Suprapubic skin (tissue), 4 donors: ENCODE measurements at places on chromosomes 4 and X. TPM values are rescaled to one million over a fixed set of nuclear protein-coding genes. Genes with fewer than 3 reads are reported as not detected.

DNA sequence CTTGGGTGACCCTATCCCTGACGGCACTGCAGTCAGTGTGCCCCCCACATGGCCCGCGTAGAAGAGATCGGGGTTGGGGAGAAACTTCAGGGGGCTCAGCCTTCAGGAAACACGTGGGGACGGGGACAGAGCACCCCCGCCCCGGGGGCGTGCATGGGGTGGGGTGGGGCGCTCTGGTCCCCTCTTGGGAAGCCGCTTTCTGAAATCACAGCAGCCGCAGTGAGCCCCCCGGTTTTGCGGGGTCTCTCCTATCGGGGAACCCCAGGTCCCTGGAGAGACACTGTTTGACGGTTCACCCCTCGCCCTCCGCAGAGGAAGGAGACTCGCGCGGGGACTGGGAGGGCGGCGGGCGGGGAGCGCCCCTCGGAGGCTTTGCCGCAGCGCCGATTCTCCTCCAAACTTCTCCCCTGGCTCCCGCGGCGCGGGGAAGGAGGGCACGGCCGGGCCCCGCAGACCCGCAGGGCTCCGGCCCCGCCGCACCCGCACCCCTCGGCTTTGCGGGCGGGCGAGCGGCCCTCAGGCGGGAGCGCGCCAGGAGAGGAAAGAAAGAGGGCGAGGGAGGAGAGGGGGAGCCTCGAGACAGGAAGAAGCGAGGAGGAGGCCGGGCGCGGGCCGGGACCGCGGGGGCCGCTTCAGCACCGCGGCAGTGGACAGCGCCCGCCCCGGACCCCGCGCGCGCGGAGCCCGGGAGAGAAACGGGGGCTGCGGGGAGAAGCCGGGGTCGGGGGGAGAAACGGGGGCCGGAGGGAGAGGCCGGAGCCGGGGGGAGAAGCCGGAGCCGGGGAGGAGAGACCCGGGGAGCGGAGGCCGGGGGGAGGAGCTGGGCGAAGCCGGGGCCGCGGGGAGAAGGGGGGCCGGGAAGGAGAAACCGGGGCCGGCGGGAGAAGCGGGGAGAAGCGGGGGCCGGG is 612 bp downstream of the CPLX1 start:
- DNase-seq: peak; percentile 50

The KLHL4 gene
- 0.08 TPM for total RNA-seq

The AFM gene
- total RNA-seq: not detected

GRCh38 chrX:46961097-46961496 is 48.9 kb downstream of the JADE3 start:
- DNase-seq: no peak

DNA sequence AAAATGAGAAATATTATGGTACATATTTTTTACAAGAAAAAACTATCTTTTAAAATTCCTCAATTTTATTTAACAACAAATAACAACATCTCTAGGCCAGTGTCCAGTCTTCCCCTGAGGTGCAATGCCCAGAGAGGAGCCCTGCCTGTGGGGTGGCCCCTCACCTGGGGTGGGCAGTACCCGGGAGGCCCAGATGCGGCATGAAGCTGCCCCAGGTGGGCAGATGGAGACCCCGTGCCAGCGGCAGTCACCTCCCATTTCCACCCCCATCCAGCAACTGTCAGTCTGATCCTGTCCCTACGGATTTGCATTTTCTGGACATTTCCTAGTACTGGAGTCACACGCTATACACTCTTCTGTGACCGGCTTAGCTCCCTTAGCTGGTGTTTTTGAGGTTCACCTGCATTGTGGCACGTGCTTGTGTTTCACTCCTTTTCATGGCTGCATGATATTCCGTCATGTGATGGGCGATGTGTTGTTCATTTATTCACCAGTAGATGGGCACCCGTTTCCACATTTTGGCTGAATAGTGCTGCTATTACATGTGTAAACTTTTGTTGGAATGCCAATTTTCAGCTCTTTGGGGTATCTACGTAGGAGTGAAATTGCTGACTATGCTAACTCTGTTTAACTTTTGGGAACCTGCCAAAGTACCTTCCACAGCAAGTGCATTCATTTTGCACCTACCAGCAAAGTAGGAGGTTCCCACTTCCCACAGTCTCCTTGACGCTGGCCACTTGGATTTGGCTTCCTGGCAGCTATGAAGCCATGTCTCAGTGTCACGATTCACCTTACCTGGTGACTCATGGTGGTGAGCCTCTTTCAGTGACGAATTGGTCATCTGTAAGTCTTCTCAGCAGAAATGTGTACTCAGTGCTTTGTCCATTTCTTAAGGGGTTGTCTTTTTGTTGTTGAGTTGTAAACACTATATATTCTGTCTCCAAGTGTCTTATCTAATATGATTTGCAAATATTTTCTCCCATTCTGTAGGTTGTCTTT is 11.7 kb upstream of the MAEA start:
- DNase-seq: no peak

DNA sequence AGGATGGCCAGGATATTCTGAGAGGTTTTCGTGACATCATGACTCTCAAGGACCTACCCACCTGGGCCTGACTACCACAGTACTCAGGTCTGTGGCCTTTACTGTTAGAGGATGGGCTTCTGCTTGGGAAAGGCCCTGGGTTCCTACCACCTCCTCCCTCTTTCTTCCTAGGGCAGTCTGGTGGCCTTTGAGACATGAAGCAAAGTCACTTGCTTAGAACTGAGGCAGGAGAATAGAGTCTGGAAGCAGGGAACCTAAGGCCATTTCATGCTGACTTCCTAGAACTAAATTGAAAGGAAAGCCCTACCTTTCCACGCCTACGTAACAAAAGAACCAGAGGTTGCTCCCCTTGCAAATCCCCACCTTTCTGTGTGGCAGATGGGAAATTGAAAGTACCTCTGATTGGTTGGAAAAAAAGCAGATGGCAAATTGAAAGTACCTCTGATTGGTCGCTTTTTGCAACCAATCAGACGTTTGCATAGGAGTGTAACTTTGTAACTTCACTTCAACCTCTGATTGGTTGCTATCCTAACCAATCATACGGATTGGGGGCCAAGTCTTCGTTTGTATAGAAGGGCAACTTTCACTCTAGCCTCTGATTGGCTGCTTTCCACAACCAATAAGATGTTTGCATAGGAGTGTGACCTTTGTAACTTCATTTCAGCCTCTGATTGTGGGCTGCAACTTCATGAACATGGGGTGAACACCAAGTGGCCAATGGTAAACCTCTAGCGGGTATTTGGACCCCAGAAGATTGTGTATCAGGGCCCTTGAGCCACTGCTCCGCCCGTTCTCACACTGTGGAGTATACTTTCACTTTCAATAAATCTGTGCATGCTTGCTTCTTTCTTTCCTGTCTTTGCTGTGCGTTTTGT is 9.9 kb upstream of the AKAP14 start:
- DNase-seq: no peak

DNA sequence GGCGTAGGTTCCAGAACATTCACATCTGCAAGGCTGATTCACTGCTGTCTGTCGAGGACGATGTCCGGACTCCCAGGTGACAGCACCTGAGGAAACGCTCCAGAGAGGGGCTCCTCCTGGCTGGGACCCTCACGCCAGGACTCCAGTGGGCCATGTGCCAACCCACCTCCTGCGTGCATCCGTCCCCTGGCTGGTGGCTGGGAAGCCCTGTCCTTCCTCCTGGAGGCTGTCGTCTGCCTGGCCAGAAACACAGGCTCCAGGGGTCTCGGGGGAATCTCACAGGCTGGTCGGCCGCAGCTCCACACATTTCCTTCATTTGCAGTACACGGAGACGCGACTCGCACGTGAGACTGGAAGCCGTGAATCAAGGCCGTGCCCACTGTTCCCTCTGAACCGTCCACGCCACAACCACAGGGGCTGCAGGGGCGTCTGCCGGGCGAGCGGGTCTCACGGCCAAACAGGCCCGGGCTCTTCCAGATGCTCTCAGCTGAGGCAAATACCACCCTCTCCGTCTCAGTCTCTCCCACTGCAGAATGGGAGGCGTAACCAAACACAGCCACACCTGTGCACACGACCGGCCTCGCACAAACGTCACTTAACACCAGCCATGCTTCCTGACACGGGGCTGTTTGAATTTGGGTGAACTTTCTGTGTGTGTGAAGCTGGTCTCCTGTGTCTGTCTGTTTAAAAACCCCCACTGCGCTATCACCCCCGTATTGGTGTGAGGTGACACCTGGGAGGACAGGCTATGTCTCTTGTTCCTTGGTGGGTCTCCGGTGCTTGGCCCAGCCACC is 38.7 kb upstream of the MXD4 start:
- DNase-seq: no peak

DNA sequence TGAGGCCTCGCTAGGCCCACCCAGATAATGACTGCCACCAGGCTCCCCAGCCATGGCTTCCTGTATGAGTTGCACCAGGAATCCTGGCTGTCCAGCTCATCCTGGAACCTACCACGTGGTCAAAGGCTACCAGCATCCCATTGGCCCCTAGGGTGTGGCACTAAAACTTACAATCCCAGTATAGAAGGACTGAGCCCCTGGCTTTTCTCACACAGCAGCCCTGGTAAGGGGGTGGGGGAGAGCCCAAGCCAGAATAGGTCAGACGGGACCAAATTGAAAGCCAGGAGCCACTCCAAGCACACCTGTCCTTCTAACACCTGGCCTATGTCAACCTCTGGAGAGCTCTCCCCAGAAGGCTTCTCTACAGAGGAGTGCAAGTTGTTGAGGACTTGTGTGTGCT is 269.3 kb upstream of the AGTR2 start:
- DNase-seq: no peak

GRCh38 chr4:174559894-174560293 is 37.6 kb upstream of the HPGD start:
- DNase-seq: no peak

- no peak for DNase-seq
Measured at GRCh38 chr4:97367878-97368277, 775.4 kb downstream of the STPG2 start.

GRCh38 chr4:121176082-121176934 is 12.2 kb upstream of the TNIP3 start:
- DNase-seq: no peak

GRCh38 chr4:173514641-173515217 is 15.3 kb downstream of the HAND2 start:
- DNase-seq: no peak

GRCh38 chr4:7813674-7814073 is 126.0 kb downstream of the AFAP1 start:
- no peak for DNase-seq

The CAPN6 gene
- total RNA-seq: 0.64 TPM

GRCh38 chrX:39416547-39417260 is 615.4 kb downstream of the MID1IP1 start:
- no peak for DNase-seq

The CHRNA9 gene
- total RNA-seq: 0.38 TPM

The ATXN3L gene
- total RNA-seq: not detected

GRCh38 chr4:76090241-76090691 is 15.8 kb downstream of the ART3 start:
- no peak for DNase-seq

The SOD3 gene
- 26.3 TPM for total RNA-seq

DNA sequence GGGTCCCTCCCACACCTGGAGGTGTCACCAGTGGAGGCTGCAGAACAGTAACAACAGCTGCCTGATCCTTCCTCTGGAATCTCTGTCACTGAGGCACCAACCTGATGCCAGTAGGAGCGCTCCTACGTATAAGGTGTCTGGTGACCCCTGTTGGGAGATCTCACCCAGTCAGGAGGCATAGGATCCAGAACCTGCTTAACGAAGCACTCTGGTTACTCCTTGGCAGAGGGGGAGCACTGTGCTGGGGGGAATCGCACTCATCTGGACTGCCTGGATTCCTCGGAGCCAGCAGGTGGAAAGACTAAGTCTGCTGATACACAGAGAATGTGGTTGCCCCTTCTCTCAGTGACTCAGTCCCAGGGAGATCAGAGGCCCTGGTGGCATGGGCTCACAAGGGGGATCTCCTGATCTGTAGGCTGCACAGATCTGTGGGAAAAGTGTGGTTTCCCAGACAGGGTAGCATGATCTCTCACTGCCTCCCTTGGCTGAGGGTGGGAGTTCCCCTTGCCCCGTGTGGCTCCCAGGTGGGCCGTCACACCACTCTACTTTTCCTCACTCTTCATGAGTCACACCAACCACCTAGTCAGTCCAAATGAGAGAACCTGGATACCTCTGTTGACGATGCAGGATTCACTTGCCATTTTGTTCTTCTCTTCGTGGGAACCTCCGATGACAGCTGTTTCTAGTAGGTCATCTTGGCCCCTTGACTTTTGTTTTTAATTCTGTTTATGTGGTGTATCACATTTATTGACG is 305.9 kb downstream of the IDS start:
- DNase-seq: no peak

- no peak for DNase-seq
Measured at GRCh38 chr4:2079006-2079405, 19.9 kb downstream of the NAT8L start.

DNA sequence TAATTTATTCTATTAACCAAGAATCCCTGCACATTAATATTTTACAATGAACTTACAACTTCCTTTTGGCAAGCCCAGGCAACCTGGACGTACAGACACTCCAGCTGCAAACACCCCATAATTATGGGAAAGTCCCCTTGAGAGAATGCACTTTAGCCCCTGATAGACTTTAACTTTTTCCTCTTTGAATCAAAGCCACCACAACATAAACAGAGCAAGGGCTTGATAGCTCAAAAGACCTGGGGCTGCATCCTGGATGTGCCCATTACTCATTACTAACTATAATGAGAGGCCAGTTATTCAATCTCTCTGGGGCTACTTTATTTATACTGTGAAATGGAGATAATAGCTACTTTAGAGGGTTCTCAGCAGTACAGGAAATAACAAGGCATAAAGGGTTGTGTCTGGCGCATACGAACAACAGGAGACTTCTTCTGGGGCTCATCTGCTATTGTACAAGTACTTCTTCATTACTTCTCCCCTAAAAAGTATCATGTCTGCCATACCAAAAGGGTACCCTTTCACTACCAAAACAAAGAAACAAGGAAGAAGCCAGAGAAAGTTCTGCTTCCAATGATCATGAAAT is 54.9 kb downstream of the CASK start:
- no peak for DNase-seq

DNA sequence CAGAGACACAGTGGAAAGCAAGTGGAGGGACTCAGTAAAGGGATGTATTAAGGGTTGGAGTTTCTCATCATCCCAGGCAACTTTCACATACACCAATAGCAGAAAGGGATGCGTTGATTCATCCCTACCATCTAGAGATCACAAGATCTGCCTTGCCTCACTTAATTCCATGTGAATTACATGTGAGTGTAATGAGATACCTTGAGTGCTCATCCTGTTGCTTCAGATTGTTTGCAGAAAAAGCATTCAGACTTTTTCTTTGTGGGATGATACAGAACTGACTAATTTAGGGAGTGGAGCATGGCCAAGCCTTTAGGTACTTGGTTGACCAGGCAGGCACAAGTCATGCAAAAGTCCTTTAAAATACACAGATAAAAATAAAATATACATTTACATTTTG is 124.8 kb upstream of the SLIT2 start:
- no peak for DNase-seq

GRCh38 chr4:121484633-121485032 is 103.8 kb upstream of the QRFPR start:
- DNase-seq: no peak

The RHOXF1 gene
- not detected for total RNA-seq

The AADAT gene
- total RNA-seq: 0.97 TPM
